Activated T-helper 2 cell treated with anti-CD3 and anti-CD28 coated beads, Interferon-gamma antibody, Interleukin-2, Interleukin-4, amounts not matched to agents 10 μg/mL and 5 μg/mL and 100 μg/mL, durations not matched to agents 14 hours and 24 hours and 36 hours (primary cell): ENCODE measurements at places on chromosomes 2 and 18. TPM values are rescaled to one million over a fixed set of nuclear protein-coding genes. Genes with fewer than 3 reads are reported as not detected.

GRCh38 chr2:30503007-30503694 lies 56.1 kb downstream of the LCLAT1 start:
- DNase-seq, result no peak
- no peak overlapping the region for H3K4me3 ChIP-seq
- peak overlapping the region; percentile 35 for H3K27ac ChIP-seq

DNA sequence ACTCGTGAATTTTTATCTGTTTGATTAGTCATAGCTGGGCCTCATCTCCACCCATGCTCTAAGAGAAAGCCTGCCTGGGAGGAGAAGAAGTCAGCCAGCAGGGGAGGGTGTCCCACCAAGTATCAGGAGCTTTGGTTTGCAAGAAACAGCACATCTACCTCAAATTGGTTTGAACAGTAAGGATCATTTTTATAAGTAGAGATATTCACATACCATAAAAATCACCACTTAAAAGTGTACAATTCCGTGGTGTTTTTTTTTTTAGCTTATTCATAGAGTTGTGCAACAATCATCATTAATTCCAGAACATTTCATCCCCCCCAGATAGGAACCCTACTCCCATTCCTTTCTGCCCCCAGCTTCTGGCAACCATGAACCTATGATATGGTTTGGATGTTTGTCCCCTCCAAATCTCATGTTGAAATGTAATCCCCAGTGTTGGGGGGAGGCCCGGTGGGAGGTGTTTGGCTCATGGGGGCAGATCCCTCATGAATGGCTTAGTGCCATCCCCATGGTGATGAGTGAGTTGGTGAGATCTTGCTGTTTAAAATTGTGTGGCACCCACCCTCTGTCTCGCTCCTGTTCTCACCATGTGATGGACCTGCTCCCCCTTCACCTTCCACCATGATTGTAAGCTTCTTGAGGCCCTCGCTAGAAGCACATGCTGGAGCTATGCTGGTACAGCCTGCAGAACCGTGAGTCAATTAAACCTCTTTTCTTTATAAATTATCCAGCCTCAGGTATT lies 36.2 kb upstream of the HS6ST1 start:
- H3K4me3 ChIP-seq, result no peak overlapping the region
- no peak overlapping the region for H3K27ac ChIP-seq
- DNase-seq, result no peak
- H3K36me3 ChIP-seq, result no peaks in the 10 kb centered on the region
- no peaks in the 10 kb centered on the region for H3K4me1 ChIP-seq

DNA sequence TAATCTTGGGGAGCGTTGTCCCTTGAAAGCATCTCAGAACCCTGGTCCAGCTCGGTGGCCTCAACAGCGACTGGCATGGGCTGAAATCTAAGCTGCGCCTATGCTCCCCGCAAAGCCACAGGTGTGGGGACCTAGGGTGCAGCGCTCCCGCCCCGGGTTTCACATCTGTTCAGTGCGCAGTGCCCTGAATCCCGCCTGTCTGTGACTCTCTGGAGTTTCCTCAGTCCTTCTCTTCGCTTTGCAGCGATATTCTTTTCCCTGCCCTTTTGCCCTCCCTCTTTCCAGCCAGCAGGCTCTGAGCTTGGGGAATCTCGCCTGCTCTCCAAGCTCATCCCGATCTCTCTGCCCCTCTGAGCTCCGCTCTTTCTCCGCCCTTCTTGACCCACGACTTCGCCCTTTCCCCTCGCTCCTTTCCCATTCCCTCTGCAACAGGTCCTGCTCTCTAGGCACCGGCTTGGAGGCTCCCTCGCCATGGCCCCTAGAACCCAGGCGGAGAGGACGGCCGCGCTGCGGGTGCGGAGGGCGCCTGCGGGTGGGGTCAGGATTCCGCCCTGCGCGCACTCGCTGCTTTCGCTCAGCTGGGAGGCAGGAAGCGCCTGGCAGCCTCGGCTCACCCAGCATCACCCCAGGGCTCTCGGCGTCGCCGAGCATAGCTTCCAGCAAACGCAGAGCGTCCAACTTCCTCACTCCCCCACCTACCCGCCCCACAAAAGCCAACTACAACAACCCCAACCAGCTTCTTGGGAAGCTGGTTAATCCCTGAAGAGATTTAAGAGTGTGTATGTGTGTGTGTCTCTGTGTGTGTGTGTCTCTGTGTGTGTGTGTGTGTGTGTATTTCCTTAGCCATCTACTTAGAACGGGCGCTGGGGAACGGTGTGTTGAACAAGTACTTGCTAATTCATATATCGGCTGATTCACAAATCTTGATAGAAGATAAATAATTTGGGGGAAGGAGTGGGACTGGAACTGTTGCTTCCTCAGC lies 1.1 kb downstream of the GRP start:
- no peak for DNase-seq
- H3K4me3 ChIP-seq, result no peak overlapping the region
- no peaks in the 10 kb centered on the region for H3K36me3 ChIP-seq
- no peaks in the 10 kb centered on the region for H3K4me1 ChIP-seq
- no peak overlapping the region for H3K27ac ChIP-seq
- H3K27me3 ChIP-seq, result peaks cover 75% of the 10 kb centered on the region

Gene MDH1B
- 0.25 and 0.55 TPM in 2 replicates for total RNA-seq

GRCh38 chr2:106065268-106065982 lies 128.7 kb downstream of the UXS1 start:
- H3K4me1 ChIP-seq, result peaks cover 7% of the 10 kb centered on the region
- peaks cover 7% of the 10 kb centered on the region for H3K36me3 ChIP-seq

DNA sequence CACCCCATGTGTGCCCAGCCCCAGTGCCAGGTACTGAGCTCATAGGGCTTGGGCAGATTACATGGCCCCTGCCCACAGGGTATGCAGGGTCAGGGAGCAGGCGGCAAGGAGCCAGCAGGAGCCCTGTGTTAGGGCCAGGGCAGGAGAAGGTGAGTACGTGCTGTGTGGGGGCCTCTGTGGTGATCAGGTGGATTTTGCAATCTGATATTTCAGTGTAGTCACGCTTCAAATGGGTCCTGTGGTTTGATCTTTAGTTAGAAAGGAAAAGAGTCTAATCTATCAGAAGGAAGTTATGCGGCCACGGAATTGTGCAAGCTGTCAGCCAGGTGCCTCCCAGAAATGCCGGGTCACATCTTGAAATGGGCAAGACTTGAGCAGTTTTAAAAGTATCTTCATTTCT lies 13.9 kb downstream of the UBE2F start:
- no peaks in the 10 kb centered on the region for H3K27me3 ChIP-seq
- peak; percentile 25 for DNase-seq
- peak overlapping the region; percentile 37 for H3K4me3 ChIP-seq
- H3K36me3 ChIP-seq, result peaks cover 86% of the 10 kb centered on the region
- H3K4me1 ChIP-seq, result peaks cover 72% of the 10 kb centered on the region

DNA sequence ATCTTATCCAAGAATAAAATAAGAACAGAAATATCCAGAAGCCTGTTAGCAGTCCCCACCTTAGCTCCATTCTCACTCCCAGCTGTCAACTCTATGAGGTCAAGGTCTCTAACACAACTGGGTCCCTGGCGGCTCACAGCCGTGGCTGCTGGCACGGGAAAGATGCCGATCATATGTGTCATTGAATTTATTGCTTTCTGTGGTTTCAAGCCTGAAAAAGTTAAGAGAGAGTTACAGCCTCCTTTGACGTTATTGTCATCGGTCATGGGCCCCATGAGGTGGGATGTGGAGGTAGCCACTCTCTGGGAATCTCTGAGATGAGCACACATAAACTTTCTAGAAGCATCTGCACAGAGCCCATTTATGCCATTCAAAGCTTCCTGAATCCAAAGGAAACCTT lies 28.7 kb upstream of the CABLES1 start:
- no peaks in the 10 kb centered on the region for H3K4me1 ChIP-seq
- peaks cover 3% of the 10 kb centered on the region for H3K27me3 ChIP-seq
- no peak overlapping the region for H3K4me3 ChIP-seq
- no peak overlapping the region for H3K27ac ChIP-seq

- no peaks in the 10 kb centered on the region for H3K36me3 ChIP-seq
- H3K27ac ChIP-seq, result no peak overlapping the region
- no peak overlapping the region for H3K4me3 ChIP-seq
Measured at GRCh38 chr2:1448009-1448408, 34.7 kb downstream of the TPO start.

Gene CIB4
- not detected in 2 replicates for total RNA-seq

DNA sequence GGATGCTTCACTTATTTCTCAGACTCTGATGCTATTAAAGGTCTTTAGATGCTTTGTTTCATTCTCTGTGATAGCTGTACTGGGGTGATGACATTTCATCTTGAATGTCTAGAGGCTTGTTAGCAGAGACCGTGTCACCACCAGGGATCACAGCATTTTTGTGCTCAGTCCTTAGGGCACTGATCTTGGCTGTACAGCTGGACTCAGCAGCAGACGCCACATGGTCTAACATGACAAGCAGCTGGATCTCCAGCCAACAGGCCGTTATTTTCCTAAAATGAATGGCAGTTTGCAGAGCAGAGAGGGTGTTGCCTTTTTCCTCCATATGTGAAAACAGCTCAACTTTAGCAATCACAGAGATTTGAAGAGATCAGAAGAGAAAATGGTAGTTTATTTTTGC lies 491.8 kb downstream of the CDH2 start:
- H3K4me1 ChIP-seq, result no peaks in the 10 kb centered on the region
- no peak overlapping the region for H3K27ac ChIP-seq
- no peaks in the 10 kb centered on the region for H3K36me3 ChIP-seq
- no peak for DNase-seq
- no peak overlapping the region for H3K4me3 ChIP-seq

GRCh38 chr18:22678486-22678885 lies 254.6 kb upstream of the RBBP8 start:
- no peak overlapping the region for H3K27ac ChIP-seq
- DNase-seq, result no peak
- H3K36me3 ChIP-seq, result no peaks in the 10 kb centered on the region

Gene ACTG2
- 0.14 and 0.21 TPM in 2 replicates for total RNA-seq

- no peaks in the 10 kb centered on the region for H3K4me1 ChIP-seq
- H3K36me3 ChIP-seq, result no peaks in the 10 kb centered on the region
- no peaks in the 10 kb centered on the region for H3K27me3 ChIP-seq
Measured at GRCh38 chr18:50716902-50717301, 102.9 kb downstream of the MRO start.

DNA sequence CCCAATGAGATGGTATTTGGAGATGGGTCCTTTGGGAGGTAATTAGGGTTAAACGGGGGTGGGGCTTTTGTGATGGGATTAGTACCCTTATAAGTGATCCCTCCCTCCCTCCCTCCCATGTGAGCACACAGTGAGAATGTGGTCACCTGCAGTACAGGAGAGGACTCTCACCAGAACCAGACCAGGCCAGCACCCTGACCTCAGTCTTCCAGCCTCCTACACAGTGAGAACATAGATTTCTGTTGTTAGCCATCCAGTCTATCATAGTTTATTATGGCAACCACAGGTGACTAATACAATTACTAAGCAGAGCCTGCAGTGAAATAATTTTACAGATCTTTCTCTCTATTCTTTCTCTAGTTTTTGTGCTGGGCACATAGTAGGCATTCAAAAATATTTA lies 137.7 kb upstream of the PKDCC start:
- DNase-seq, result no peak
- no peak overlapping the region for H3K27ac ChIP-seq
- no peaks in the 10 kb centered on the region for H3K36me3 ChIP-seq
- H3K4me3 ChIP-seq, result no peak overlapping the region
- H3K4me1 ChIP-seq, result no peaks in the 10 kb centered on the region
- H3K27me3 ChIP-seq, result peaks cover 27% of the 10 kb centered on the region

- no peaks in the 10 kb centered on the region for H3K4me1 ChIP-seq
- H3K36me3 ChIP-seq, result no peaks in the 10 kb centered on the region
- no peaks in the 10 kb centered on the region for H3K27me3 ChIP-seq
- H3K27ac ChIP-seq, result no peak overlapping the region
Measured at GRCh38 chr2:238408615-238409340, 17.9 kb upstream of the ASB1 start.

Gene SULT1C2
- not detected in 2 replicates for total RNA-seq

GRCh38 chr2:29923110-29923721 lies 1.8 kb upstream of the ALK start:
- H3K4me3 ChIP-seq, result no peak overlapping the region
- DNase-seq, result no peak
- no peaks in the 10 kb centered on the region for H3K4me1 ChIP-seq
- H3K36me3 ChIP-seq, result no peaks in the 10 kb centered on the region
- peaks cover 40% of the 10 kb centered on the region for H3K27me3 ChIP-seq
